ENCODE measurements at places on chromosomes 16 and 17.
A peak's percentile ranks its signal among the peaks of the same experiment; 100 is the strongest.

GRCh38 chr16:76114681-76115080, 162.5 kb upstream of the CNTNAP4 start:
- no peak for DNase-seq

DNA sequence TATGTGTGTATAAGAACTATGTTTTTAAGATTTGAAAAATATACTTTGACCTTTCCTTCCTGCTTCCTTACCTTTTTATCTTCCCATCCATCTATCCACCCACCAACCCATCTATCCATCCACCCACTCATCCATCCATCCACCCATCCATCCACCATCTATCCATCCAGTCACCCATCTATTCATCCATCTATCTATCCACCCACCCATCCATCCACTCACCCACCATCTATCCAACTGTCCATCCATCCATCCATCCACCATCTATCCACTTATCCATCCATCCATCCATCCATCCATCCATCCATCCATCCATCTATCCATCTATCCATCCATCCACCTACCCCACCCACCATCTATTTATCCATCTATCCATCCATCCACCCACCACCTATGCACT, 12.4 kb downstream of the CBFA2T3 start:
- no peak for DNase-seq

DNA sequence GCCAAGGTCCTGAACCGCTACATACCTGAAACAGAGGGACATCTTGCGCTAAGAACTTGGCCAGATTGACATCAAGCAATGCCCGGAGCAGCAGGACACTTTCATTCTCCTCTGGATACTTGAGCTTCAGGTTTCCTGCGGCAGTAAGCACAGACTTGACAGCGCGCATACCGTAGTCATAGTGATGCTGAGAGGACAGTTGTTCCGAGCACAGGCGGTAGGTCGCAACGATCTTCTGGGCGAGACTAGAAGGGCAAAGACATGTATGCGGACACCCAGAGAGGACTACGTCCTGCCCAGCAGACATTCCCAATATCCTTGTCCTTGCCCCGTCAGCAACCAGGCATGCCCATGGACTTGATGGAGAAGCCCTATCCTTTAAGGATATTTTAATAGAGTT, 112.9 kb downstream of the DNAH3 start:
- DNase-seq: no peak

DNA sequence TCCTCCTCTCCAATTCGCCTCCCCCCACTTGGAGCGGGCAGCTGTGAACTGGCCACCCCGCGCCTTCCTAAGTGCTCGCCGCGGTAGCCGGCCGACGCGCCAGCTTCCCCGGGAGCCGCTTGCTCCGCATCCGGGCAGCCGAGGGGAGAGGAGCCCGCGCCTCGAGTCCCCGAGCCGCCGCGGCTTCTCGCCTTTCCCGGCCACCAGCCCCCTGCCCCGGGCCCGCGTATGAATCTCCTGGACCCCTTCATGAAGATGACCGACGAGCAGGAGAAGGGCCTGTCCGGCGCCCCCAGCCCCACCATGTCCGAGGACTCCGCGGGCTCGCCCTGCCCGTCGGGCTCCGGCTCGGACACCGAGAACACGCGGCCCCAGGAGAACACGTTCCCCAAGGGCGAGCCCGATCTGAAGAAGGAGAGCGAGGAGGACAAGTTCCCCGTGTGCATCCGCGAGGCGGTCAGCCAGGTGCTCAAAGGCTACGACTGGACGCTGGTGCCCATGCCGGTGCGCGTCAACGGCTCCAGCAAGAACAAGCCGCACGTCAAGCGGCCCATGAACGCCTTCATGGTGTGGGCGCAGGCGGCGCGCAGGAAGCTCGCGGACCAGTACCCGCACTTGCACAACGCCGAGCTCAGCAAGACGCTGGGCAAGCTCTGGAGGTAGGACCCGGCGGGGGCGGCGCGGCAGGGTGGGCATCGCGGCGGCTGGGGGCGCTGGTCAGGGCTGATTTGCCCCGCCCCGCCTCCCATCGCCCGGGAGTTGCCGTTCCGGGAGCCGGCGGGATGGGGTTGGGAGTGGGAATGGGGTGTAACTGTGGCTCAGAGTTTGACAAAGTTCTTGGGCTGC, 567 bp downstream of the SOX9 start:
- DNase-seq: no peak

DNA sequence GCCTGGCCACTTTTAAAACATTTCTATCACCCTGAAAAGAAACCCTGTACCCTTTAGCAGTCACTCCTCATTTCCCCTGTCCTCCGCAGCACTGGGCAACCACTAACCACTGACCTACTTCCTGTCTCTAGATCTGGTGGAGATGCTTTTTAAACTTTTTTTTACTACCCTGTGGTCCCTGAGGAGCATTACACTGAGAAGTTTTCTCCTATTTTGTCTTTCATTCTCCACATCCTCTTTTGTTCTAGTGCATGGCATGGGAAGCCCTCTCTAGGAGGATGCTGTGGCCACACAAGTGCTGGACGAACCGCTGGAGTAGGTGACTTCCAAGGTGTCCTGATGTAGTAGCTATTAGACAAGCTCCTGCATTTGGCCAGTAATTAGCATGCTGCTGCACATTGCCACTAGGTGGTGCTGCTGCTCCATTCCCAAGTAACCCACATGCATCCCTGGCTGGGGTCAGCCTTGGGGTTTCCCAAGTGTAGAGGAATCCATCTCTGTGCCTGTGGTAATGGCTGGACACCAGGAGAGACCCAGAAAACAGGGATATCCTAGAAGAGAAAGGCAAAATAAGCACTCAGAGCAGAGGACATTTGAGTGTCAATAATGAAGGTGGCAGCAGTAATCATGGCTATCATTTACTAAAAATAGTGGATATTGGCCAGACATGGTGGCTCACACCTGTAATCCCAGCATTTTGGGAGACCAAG, 143.8 kb upstream of the CRHR1 start:
- DNase-seq: peak; percentile 56

DNA sequence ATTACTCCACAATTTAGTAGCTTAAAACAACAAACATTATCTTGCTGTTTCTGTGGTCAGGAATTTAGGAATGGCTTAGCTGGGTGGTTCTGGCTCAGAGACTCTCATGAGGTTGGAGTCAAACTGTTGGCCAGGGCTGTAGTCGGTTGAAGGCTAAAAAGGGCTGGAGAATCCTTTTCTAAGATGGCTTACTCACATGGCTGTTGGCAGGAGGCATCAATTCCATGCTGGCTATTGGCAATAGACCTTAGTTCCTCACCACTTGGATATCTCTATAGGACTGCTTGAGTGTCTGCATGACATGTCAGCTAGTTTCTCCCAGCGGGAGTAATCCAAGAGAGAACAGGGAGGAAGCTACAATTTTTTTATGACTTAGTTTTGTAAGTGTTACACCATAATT, 6.6 kb upstream of the EFCAB13 start:
- no peak for DNase-seq
